Activated CD4-positive, CD25-positive, alpha-beta regulatory T cell (primary cell): ENCODE measurements at places on chromosomes 11 and 22.

DNA sequence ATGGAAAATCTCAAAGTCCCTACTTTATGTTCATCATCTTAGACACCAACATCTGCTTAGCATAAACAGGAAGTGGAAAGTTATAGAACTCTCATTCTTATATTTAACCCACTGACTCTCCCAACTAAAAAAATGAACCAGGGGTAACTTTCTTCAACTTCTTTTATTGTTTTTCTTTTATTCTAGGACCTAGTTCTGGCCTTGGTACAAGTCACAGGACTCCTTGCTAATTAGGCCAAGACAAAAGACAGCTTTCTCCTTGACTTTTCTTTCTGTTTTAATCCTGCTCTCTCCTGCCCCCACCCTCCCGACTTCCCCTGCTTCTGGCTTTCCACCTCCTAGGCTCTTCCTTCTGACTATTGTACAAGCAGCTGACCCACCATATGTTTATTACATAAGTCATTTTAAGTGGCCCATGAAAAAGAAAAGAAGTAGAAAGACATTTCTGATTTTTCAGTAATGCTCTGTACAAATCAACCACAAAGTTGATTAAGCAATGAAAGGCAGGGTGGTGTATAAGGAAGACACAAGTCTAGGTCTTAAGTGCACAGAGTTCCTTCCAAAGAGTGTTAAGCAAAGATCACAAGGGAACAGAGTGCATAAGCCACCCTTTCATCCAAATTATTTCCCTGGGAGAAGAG, 18.3 kb downstream of the JAML start:
- DNase-seq = no peak

GRCh38 chr11:85776951-85777602, 33.9 kb downstream of the SYTL2 start:
- DNase-seq = no peak

DNA sequence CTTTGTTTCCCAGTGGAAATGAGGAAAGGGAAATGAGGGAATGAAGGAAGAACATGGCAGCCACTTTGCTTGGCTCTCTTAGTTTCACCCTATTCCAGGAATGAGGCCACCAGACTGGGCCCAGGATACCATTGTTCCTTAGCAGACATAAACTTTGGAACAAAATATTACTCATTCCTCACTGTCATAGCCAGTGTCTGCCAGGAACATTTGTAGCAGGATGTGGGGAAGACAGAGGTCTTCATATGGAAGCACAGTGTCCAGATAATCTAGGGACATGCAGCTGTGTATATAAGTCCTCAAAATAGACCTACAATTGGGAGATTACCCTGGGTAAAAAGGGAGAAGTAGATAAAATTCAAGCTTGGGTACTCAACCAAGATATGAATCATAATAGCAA, 15.2 kb upstream of the FUT4 start:
- no peak for DNase-seq

GRCh38 chr11:68541991-68542390, 81.4 kb downstream of the PPP6R3 start:
- DNase-seq = no peak

GRCh38 chr11:119319700-119320239, 2.8 kb upstream of the MCAM start:
- no peak for DNase-seq

DNA sequence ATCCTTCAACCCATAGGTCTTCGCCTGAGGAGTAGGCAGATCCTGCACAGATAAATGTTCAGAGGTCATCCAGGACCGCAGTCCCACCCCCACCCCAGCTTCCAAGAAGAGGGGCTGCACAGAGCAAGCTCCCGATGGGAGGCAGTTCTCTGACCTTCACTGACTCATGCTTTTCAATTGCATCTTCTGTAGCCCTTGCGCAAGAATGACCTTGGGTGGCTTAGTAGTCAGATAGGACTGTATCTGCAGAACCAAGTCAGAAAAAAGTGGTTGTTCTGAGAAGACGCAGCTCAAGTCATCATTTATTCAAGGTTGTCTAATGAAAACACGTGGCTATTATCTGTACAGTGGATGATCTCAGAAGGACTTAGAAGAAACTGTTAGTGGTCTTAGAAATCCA, 16.4 kb upstream of the GRAMD1B start:
- DNase-seq = no peak

DNA sequence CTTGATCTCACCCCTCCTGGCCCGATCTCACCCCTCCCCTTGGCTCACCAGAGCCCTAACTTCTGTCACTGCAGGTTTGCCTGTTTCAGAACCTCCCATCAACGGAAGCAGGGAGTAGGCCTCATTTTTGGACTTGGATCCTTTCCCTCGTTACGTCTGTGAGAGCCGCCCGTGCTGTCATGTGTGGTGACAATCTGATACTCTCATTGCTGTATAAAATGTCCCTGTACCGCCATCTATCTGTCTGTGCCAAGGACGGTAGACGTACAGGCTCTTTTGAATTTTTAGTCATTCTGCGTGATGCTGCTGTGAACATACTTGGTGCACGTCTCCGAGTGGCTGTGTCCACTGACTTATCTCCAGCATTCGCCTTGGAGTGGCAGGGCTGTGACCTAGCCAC, 1163.1 kb downstream of the BRD1 start:
- DNase-seq = no peak

DNA sequence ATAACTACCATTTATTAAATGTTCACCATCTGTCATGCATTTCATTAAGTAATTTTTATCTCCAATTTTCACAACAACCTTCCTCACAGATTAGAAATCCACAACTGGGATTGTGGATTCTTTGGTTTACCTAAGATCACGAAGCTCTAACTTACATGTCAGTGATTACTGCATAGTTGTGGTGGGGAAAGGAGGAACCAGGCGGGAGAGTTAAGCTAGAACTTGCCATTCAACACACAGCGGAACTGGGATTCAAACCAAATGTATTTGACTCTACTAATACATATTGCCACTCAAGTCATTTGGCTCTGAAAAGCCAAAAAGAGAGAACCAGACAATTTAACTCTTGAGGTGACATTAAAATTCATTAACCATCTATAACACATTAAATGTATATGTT, 10.4 kb upstream of the LAYN start:
- no peak for DNase-seq

DNA sequence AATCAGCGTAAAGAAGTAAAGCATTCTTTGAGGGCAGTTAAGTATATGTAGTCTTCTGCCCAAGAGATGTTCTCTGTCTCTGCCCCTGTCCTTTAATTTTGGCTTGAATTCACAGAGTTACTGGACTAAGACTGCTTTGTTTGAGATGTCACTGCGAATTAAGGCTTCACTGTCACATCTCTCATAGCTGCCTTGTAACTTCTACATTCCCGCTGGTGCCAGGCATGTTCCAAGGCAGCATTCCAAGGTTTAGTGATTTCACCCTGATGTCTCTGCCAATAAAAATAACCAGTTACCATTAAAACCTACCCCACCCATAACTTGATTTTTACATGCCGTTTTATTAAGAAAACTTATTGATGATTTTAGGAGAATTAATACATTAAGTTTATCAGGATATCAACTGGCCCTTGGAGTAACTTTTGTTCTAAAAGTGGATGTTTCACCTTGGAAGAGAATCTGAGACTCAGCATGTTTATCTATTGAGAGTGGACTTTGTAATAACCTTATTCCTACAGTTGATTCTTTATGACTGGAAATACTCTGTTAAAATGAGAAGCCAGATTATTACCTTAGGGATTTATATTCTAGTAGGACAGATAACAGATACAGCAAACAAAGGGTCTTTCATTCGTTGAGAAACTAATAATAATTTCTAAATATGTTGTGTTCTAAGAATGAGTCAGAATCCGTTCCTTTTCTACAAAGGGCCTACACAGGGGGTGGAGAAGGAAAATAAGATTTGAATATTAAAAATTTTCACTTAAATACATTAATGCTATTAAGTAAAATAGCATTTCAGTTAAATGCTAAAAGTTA, 110.2 kb downstream of the UVRAG start:
- DNase-seq = no peak

- DNase-seq = no peak
Observed at GRCh38 chr11:67243051-67243450, 23.2 kb upstream of the GRK2 start.

- DNase-seq = no peak
Observed at GRCh38 chr11:130247319-130247718, 67.4 kb downstream of the ZBTB44 start.

GRCh38 chr11:106442032-106442431, 364.6 kb downstream of the AASDHPPT start:
- DNase-seq = no peak

GRCh38 chr22:24094966-24095365, 83.9 kb downstream of the CABIN1 start:
- no peak for DNase-seq

DNA sequence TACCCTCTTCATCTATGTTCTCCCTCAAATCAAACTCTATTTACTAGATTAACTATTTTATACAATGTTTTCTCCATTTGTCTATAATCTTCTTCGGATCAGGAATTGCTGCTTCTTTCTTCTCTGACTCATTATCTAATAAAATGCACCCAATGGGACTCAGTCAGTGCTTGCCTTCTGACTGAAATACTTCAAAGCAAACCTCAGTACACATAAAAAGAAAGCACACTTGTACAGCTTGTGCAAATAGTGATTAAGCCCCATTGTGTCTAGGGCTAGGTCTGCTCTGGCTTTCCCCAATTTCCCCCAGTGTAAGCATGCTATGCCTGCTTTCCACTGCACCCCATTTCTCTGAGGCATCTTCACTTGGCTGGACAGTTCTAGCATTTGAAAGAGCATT, 118.6 kb upstream of the C11orf87 start:
- DNase-seq = no peak

- no peak for DNase-seq
Observed at GRCh38 chr11:1274501-1274900, 34.9 kb downstream of the TOLLIP start.

- DNase-seq = no peak
Observed at GRCh38 chr22:27107824-27108223, 450.4 kb downstream of the MIAT start.

GRCh38 chr22:40418366-40419201, 48.2 kb downstream of the SGSM3 start:
- DNase-seq = no peak

DNA sequence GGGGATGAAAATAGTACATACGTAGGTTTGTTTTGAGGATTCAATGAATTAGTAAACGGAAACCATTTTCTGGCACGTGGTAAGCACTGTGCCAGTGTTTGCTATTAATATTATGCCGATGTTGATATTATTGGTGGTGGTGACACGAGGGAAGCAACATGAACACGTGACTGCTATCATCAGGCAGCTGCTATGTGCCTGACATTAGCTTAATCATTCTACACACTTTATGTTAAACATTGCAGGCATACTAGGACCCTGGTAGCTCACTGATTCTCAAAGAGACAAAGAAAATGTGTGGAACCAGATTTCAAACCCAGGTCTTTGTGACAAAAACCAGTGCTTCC, 656 bp downstream of the SRRD start:
- DNase-seq = no peak

DNA sequence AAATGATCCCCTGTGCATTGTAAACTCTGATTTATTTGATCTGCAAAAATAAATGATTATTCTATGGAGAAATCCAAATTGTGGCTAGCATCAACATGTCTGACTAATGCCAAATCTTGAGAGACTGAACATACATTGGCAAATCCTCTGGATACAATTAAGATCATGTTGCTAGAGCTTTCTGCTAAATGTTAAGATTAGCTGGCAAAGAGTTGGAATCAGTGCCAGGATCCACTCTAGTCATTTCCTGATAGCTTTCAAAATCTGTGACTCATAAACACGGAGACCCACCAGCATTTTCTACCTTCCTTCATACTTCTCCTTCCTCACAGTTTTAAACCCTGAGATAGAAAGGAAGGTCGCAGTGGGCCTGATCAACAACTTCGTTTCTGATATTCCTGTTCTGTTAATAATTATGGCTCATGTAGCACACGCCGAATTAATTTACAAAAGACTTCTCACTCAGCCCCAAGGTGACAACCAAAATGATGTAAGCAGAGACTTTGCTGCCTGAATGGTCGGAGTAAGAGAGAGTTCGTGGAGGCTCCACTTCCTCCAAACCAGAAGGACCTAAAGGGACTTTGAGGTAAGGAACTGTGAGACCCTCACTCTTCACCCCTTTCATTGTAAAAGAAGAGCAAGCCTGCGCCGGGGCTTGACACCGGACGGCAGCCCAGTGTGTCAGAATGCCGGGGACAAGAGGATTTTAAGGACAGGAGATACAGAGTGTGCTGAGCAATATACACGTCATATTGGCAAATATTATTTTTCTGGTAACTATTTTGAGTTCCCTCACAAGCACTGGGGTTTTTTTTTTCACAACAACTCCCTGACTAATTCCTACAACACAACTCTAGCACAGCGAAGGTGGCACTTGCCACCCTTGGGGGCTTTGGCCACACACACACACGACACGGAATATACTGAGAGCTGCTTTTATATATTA, 42.0 kb downstream of the SERPINH1 start:
- DNase-seq = no peak

GRCh38 chr11:69880041-69880825, 61.0 kb upstream of the FGF3 start:
- DNase-seq = no peak

DNA sequence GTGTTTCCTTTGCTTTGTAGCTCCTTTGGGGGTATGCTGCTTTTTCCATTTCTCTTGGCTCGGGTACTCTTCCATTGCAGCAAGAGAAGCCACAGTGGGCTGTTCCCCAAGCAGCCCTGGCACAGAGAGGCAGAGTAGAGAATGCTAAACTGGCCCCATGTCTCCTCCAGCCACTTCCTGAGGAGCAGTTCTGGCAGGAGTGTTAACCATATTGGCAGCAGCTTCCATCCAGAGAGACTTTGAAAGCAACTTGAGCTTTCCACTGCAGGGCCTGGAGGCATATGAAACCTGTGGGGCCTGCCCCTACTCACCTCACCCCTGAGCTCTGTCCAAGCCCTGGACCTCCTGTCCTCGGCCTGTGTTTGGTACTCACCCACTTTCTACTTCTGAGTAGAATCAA, 61.8 kb downstream of the ALX4 start:
- no peak for DNase-seq

- no peak for DNase-seq
Observed at GRCh38 chr11:8092587-8093424, 11.8 kb downstream of the TUB start.

GRCh38 chr22:22945195-22945594, 57.6 kb downstream of the IGLL5 start:
- DNase-seq = no peak

GRCh38 chr22:32824531-32825312, 23.2 kb downstream of the TIMP3 start:
- no peak for DNase-seq

GRCh38 chr11:70743329-70743728, 345.0 kb downstream of the CTTN start:
- DNase-seq = no peak
